NCI-H1105 (cell line): ENCODE measurements at places on chromosomes 1 and 21.

GRCh38 chr1:191582169-191582568 lies 576.1 kb upstream of the RGS18 start:
- no peak for DNase-seq

GRCh38 chr1:116139592-116140134 lies 28.5 kb downstream of the MAB21L3 start:
- DNase-seq: no peak

DNA sequence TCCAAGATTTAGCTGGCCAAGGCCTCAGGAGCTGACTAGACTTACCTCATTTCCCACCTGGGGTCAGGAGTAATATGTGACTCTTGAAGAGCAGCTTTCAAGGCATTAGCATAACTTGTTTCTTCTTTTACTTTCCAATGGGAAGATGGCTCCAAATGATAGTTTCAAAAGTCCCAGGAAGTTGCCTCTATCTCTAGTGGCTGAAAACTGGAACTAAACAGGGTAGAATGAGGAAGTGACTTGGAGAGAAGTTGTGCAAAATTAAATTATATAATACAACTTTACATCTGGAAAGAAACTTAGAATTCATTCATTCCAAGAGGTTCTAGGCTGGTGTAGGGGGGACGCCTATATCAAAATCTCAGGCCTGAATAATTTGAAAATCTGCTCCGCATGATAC lies 250.1 kb upstream of the FMN2 start:
- no peak for DNase-seq

GRCh38 chr1:51237351-51238033 lies 1.4 kb downstream of the RNF11 start:
- DNase-seq: no peak

- no peak for DNase-seq
Measured at GRCh38 chr1:204350312-204350711, 9.4 kb downstream of the PLEKHA6 start.

- DNase-seq: no peak
Measured at GRCh38 chr1:168007691-168008090, 70.8 kb upstream of the MPC2 start.

DNA sequence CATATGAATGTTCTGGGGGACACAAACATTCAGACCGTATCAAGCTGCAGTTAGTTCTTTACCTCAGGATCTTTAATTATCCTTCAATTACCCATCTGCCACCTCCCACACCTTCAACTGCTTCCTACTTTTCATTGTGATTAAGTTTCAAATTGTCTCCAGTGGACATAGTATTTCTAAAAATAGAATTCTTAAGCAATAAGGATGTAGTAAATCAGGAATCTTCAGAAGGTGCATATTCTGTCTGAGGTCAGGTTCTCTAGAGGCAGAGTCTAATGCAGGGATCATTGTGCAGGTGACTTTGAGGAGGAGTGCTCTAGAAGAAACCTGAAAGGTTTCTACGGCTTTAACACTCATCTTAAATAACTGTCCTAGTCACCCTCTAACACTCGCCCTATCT lies 102.6 kb upstream of the PPP2R5A start:
- no peak for DNase-seq

DNA sequence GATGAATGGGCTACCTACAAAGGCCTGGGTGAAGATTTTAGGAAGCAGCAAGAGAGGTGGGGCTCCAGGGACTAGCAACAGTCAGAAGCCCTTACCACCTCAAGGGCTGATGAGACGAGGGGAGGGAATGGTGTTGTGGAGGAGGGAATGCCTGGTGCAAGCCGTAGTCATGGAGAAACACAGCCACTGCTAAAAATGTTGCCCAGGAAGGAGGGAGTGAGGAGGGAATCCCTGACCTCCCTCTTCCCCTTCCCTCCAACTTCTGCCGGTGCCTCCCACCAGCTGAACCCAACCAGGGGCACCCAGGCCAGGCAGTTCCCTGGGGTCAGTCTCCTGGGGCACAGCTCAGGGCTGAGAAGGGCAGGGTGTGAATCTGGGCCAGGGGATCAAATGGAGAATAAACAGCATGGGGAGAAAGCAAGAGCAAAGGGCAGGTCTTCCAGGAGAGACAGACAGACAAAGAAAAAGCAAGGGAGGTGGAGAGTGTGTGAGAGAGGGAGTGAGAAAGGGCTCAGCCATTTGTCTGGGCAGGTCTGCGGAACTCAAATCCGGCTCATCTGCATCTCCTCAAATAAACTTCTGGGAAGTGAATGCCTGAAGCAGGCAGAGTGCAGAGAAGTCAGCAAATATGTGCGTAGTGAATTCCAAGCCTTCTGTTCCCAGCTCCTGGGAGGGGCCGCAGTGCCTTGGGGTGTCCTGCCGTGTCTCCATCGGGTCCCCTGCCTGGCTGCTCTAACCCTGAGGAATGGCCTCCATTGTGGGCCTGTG lies 27.1 kb upstream of the POU3F1 start:
- no peak for DNase-seq

DNA sequence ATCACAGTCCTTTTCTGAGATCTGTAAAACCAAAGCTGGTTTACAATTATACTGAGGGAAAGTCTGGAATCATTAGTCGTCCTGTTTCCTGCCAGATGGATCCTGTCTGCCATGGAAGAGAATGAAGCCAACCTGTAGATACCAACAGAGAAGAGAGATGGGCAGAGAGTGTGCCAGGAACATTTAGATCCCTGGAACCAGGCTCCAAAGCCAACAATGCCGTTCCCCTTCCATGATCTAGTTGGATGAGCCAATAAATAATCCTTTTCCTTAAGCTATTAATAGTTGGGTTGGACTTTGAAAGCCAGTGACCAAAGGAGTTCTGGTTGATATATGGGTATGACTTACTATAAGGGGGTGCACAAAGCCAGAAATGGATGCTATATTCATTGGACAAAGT lies 15.0 kb downstream of the CAPN8 start:
- DNase-seq: no peak

DNA sequence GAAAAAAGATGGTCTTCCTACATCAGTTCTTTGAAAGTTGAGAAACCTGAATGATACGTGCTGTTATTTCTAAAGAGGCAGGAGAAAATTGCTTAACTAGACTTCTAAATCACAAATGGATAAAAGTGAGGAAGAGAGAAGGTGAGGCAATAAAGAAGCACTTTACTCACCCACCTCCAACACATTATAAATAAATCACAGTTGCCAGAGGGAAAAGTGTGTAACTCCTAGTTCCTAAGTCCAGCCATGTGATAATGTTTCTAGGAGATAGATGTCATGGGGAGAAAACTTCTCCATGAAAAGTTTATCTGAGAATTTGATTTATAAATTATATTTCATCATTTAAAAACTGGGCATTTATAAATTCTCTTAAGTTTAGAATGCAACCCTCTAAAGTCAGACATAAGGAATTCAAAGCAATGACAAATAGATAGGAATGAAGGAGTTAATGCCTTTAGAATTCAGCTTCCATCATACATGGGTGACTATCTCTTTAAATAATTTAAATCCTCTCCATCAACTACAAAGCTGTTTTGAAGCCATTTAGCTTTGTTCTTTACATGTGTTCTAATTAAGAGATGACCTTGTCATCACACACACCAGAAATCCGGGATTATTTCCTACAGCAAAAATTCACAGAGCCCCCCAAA lies 60.0 kb downstream of the NRIP1 start:
- DNase-seq: no peak

GRCh38 chr1:213772128-213773063 lies 215.4 kb upstream of the PROX1 start:
- DNase-seq: no peak

- no peak for DNase-seq
Measured at GRCh38 chr1:234327577-234328164, 45.6 kb upstream of the COA6 start.

- no peak for DNase-seq
Measured at GRCh38 chr1:180137776-180138175, 16.9 kb upstream of the QSOX1 start.

GRCh38 chr1:172926070-172926469 lies 124.7 kb downstream of the TNFSF18 start:
- no peak for DNase-seq

DNA sequence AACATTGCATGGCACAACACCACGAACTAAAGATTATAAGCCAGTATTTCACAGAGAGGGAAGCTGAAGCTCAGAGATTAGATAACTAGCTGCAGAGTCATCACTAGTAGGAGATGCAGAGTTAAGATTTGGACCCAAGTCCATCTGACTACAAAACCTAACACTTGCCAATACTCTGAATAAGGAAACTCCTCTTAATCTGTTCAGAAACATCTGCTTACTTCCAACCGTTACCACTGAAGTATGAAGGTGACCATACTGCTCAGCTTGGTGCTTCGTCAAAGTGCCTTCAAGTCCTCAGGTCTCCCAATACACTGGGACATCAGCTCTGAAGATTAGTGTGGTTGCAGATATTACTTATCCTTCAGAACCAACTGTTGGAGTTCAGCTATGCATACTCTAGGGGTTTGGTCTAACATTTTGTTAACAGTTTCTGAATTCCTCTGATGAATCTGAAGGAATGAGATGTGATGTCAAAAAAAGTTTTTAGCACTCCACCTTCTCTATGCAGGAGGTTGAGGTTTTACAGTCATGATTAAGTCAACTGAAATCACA lies 179.6 kb downstream of the TPR start:
- DNase-seq: no peak

DNA sequence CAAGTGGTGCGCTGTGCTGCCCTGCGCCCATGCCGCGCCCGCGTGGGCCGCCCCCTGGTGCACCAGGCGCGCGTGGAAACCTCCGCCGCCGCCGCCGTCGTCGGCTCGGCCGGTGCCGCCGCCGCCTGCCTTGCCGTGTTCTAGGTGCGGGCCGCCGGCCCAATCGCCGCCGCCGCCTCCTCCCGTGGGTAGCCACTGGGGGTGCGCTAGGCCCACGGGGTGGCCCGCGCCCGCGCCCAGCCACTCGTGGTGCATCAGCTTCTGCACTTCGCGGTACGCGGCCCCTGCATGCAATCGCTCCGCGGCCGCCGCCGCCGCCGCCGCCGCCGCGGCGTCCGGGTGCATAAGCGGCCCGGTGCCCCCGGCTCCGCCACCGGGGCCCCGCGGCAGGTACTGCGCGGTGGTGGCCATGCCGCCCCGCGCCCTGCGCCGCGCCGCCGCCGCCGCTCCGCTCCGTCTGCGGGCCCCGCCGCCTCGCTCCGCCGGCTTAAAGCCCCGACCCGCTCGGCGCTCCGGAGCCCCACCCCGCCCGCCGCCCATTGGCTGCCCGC lies at the start of gene POU3F1:
POU3F1 (minus strand) TSS at position 461 of the 551 bp plus-strand sequence; CDS start at position 411, 50 bp downstream.
- no peak for DNase-seq

- DNase-seq: no peak
Measured at GRCh38 chr1:196661345-196661744, 9.5 kb downstream of the CFH start.

DNA sequence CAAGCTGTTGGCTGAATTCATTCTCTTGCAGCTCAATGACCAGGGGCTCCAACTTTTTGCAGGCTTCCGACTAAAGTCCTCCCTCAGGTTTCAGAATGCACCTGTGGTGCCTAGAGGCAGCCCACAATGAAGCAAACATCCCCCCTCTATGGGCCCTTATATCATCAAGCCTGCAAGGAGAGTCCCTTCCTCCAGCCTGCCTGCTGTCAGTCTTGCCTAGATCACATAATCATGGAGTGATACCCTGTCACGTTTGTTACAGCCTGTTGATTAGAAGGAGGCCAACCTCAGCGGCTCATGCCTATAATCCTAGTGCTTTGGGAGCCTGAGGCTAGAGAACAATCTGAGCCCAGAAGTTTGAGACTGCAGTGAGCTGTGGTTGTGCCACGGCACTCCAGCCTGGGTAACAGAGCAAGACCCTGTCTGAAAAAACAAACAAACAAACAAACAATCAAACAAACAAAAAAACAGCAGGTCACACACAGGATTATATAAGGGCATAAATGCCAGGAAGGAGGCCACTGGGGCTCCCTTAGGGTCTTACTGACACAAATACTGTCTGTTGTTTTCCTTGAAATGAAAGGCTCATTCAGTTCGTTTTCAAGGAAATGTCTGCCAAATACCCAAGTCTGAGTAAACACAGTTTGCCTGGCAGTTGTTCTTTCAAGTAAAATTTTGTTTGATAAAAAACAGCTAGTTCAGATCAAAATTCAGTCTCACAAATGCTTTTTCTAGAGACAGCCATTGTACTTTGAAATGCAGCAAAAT lies 4.7 kb upstream of the SPRR3 start:
- no peak for DNase-seq

DNA sequence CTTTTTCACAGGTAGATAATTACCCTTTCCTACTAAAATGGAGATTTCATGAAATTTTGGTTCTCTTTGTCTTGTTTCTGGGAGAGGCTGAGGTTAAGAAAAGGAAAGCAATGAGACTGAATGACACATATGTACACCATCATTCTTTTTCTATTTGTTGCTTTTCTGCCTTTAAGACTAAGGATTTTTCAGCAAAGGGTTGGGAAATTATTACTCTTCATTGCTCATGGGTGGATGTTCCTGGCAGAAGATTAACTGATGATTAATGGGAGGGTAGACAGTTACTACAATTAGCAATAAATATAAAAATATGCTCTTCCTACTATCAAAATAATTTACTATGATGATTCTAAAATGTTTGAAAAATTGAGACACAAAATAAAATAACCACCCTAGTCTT lies 316.5 kb upstream of the USP24 start:
- DNase-seq: no peak

GRCh38 chr1:201463071-201463552 lies 5.9 kb downstream of the PHLDA3 start:
- DNase-seq: no peak

DNA sequence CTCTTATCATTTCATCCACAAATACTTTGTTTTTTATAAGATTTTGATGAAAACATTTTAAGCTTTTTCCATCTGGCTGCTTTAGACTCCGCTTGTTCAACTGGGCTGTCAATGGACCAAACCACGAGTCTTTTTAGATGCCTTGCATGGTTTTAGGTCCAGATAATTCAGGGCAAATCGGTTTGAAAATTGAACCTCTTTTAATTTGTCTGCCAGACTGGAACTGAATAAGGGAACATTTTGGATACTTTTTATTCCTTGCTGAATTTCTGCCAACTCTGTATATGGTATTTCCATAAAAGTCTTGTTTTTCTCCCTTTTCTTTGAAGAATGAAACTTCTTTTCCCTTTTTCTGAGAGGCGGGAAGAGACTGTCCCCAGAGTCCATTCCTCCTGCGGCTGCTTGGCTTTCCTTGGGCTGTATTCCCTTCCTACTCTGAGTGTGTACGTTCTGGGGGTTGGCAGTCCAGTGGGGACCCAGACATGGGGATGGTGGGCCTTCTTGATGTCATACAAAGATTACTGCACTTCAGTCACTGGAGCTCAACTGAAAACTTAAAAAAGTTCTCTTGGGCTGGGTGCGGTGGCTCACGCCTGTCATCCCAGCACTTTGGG lies 46.5 kb upstream of the CNN3 start:
- DNase-seq: no peak
